ENCODE measurements at places on chromosomes 6 and 20. TPM values are rescaled to one million over a fixed set of nuclear protein-coding genes. Genes with fewer than 3 reads are reported as not detected.

DNA sequence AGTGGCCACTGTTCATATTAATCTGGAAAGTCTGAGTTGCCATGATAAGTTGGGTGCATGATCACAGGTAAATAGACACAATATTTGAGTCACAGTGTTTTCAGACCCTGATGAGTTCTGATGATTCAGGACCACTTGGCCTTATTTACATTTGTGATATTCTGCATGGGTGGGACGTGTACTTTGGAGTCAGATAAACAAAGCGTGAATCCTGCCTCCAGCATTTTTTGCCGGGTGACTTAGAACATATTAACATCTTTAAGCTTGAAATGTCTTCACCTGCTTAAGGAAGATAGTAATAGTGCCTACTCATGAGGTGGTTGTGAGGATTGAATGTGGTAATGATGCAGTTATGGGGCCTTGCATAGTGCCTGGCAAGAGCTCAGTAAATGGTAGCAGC lies 995.1 kb downstream of the KIF16B start:
- DNase-seq, result no peak

The GPX6 gene
- total RNA-seq, result not detected

GRCh38 chr20:43963872-43964791 lies 49.5 kb downstream of the TOX2 start:
- no peak for DNase-seq

- no peak for DNase-seq
Observed at GRCh38 chr6:15593798-15594197, 69.0 kb downstream of the DTNBP1 start.

GRCh38 chr6:82607998-82608725 lies 244.5 kb downstream of the TPBG start:
- DNase-seq, result no peak

The ARMH2 gene
- not detected for total RNA-seq

GRCh38 chr20:37344506-37345338 lies 1.2 kb upstream of the SRC start:
- no peak for DNase-seq

- peak; percentile 32 for DNase-seq
Observed at GRCh38 chr6:2766767-2767656, 1.8 kb downstream of the WRNIP1 start.

- DNase-seq, result no peak
Observed at GRCh38 chr20:19625426-19625825, 132.6 kb upstream of the RIN2 start.

The CTCFL gene
- not detected for total RNA-seq

- peak; percentile 1 for DNase-seq
Observed at GRCh38 chr6:34867484-34867883, 20.4 kb downstream of the TAF11 start.

DNA sequence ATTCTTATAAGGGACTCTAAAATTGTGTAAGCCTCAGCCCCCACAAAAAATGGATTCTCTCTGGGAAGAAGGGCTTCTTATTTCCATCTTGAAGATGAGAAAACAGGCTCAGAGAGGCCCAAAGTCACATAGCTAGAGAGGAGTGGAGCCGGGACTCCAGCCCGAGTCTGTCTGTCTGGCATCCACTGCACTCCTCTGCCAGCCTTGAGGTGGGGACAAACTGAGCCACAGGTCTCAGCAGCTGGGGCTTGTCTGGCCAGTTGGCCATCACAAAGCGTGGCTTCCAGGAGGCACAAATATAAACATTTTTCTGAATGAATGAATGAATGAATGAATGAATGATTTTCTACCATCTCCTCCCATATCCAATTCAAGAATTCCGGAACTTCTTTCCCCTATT lies 42.9 kb upstream of the EYA2 start:
- no peak for DNase-seq

The ASXL1 gene
- 56.5 TPM for total RNA-seq

DNA sequence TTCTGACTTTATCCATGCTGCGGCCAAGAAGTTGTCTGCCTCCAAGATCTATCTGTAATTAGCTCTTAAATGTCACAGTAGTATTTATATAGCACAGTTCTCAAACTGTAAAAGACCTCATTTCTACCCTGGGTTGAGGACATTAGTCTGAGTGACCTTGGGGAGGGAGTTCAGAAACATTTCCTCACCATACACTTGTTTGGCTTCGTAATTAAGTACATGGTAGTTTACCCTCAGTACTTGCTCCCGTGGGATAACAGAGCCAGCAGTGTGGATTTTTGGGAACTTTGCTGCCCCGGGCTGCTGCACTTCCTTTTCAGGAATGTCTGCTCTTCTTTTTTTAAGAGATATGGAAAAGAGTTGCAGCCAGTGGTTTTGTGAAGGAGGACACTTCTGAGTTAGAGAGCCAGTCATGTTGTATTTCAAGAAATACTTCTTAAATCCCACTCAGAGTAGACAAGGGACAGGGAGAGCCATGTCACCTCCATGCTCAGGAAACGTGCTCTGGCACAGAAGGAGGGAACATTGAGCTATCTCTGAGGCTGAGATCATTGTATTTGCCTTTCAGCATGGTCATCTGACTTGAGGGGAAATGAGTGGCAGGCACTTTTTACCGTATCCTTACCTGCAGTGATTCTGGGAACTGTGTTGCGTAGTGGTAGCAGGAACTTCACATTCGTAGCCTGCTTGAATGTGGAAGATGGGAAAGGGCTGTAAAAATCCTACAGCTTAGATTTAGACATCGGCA lies 33.6 kb downstream of the RPRD1B start:
- no peak for DNase-seq

DNA sequence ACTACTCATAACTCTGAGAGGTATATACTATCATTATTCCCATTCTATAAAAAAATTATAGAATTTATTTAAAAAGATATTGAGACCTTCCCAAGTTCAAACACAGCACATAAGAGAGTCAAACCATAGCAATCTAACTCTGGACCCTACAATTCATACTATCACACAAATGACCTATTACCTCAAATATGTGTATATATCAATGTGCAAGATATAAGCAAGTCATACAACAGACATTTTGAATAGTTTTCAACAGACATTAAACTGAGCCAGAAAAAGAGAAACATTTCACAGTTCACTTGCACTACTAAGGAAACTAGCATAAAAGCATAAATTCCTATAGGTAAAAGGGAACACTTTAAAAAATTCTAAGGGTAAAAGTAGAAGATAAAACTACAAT lies 11.7 kb downstream of the PHIP start:
- DNase-seq, result no peak

The SALL4 gene
- total RNA-seq, result 0.33 TPM

The C6orf118 gene
- not detected for total RNA-seq

DNA sequence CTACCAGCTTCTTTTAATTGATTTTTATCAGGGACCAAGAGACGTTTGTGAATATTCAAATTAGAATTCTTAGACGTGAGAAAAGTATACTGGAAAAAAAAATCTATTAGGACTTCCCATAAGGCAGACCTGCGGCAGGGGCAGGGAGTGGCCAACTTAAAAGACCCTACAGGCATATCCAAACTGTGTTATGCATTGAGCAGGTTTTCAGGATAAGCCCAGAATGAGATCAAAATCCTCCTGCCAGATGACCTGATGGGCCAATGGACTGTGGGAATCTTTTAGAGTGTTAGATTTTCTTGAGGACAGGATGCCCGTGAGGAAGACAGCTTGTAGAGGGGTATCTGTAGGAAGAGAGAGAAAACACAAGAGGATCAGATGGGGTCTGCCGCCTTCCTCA lies 391.5 kb downstream of the CD83 start:
- DNase-seq, result no peak

DNA sequence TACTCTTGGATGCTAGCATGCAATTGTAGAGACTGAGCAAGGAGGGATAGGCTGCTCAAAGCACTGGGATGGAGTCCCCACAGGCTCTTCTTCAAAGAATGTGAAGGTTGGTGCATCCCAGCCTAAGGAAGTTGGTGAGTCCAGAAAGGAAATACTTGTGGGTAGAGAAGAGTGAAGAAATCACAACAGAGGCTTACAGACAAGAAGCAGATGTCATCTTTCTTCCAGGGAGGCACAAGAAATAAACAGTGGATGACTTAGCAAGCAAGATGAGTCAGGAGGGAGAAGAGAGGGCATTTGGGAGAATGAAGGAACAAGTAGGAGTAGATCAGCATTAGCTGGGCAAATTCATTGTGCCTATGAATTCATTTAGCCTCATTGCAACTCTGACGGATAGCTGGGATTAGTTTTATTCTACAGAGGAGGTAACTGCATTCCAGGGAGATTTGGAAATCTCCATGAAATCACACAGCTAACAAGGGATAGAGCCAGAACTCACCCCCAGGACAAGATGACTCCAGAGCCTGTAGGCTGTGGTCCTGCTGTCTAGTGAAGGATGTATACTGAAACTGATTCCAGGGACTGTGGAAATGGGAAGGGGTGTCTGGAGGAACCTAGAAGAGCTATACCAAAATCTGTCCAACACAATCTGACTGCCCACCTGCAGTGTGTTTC lies 125.8 kb upstream of the SPTLC3 start:
- no peak for DNase-seq

The SGK2 gene
- total RNA-seq, result not detected

- DNase-seq, result peak; percentile 50
Observed at GRCh38 chr6:116411284-116411623, 40.5 kb downstream of the DSE start.

DNA sequence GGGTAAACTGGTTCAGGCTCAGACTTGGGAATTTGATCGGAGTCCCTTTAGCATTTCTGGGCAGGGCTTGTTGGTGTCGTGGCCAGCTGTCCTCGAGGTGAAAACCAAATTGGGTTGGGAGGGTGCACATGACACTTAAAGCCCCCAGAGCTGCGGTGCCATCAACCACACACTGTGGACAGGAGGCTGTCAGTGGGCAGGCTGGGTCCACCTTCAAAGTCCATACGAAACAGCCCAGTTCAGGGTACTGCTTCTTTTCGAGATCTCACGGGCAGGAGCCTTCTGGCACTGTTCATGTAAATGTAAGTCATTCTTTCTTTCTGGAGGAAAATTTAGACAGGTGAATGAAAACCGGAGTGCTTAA lies 7.0 kb downstream of the SYNJ2 start:
- DNase-seq, result no peak

DNA sequence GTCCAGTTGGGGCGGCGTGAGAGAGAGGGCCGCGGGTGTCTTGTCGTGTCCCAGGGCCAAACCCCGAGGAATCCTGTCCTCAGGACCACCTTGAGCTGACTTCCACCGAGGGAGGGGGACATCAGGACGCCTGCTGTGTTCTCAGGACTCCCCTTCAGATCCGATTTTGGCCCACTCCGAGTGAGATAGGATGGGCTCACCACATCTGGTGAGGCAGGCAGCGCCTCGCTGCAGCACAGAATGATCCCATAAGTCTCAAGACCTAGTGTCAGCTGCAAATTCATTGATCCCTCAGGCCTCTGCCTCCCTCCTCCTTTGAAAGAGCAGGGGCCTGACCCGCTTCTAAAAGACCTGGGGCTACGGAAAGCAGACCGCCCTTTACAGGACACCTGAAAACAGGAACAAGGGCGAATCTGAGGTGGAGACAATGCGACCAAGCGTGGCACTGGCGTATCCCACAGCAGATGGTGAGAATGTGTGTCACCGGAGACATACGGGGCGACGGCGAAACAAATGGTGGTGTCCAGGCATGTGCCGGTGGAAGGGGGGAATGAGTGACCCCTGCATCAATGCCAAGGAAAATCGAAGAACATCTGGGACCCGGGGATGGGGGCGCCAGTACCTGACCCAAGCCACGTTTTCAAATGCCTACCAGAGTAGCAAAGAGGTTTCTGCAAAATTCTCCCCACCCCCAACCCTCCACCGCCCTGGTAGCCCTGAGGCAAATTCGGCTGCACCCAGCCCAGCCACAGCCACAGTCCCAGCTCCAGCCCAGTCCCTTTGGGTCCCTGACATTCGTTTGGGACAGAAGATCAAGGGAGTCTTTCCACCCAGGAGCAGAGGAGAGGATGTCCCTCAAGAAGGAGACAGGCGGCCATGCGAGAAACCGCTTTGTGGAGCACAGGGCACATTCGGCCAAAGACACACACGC lies 162.1 kb upstream of the ZNF337 start:
- DNase-seq, result no peak

The TNXB gene
- 0.28 TPM for total RNA-seq

The HLA-DQB1 gene
- total RNA-seq, result not detected

DNA sequence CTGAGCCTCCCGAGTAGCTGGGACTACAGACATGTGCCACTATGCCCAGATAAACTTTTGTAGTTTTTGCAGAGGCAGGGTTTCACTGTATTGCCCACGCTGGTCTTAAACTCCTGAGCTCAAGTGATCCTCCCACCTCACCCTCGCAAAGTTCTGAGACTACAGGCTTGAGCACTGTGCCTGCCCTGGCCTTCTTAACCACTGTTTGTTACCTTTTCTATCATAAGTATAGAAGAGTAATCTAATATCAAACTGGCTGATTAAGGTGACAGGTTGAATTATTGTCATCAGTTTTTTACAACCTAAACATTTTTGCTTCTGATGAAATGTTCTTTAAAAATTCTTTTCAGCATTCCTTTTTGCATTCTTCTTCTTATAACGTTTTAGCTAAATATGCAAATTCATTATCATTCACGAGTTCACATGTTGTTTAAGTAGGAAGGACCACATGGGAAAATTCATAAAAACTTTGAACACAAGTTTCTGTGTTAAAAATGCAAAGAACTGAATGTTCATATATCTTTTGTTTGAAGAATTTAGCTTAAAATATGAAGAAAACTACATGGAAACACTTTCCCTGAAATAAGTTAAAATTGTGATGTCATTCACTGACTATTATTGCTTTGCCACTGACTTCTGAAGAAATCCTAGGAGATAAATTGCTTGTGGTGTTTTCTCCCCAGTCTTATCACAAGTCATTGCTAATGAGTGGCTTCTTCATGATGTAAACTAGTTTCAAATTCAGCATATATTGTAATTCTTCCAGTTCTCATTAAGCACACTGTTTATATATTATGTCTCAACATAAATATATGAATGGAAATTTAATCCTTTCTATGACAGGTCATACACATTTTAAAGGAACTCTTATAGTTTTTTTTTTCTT lies 106.7 kb downstream of the ADGRB3 start:
- no peak for DNase-seq

The HLA-DPA1 gene
- total RNA-seq, result 1.6 TPM

- peak; percentile 37 for DNase-seq
Observed at GRCh38 chr6:57252975-57253374, 30.9 kb upstream of the RAB23 start.

The NOTCH4 gene
- 0.35 TPM for total RNA-seq

The MYBL2 gene
- total RNA-seq, result 9.4 TPM

DNA sequence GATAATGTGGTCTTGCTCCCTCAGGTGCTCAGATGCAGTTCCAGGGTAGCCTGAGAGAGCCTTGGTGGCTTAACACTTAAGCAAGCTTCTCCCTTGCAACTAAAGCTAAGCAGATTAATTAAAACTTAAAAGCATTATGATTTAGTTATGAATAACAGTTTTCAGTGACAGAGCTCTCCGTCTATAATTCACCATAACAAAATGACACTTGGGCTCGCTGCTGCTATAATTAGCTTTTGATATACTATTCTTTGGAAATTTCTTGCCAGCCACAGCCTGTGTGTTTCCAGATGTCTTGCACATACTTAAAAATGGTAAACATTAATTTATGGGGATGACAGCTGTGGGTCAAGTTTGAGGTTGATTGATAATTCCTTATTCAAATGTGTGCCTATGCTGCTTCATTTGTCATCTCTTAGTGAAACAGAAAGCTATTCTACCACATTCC lies 380.5 kb downstream of the TFAP2B start:
- no peak for DNase-seq
